CD8-positive, alpha-beta memory T cell (primary cell): ENCODE measurements at places on chromosomes 4 and X. TPM values are rescaled to one million over a fixed set of nuclear protein-coding genes. Genes with fewer than 3 reads are reported as not detected.

PJA1 gene
- total RNA-seq: 18.5 TPM

RAB9A gene
- total RNA-seq: 32.8 TPM

FREM3 gene
- total RNA-seq: not detected

USP27X gene
- total RNA-seq: 1.7 TPM

DNA sequence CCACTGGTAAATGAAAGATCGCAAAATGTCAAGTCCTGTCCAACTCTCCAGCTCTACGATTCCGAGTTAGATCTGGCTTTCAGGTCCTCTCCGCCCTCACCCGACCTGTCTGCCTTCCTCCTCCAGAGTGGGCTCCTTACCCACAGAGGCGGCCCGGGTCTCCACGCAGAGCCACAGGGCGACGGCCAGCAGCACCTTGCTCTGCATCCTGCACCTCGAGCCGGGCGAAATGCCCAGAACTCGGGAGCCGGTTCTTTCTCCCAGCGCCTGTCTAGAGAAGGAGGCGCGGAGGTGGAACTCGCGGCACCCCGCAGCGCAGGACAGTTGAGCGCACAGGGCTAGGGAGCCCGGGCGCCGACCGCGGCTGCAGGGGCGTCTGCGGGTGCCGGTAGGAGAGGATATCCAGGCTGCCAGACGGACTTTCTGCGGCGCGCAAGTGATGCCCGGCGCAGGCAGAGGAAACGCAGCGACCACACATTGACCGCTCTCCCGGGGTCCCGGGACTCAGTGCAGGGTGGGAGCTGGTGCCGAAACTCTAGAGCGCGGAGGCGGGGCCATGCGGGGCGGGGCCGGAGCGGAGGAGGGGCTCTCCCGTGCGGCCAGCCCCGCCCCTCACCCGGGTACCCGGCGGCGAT, at the start of gene KDR:
KDR (minus strand) TSS at position 509 of the 635 bp plus-strand sequence; CDS start at position 207, 302 bp downstream.
- no peak for DNase-seq

DNA sequence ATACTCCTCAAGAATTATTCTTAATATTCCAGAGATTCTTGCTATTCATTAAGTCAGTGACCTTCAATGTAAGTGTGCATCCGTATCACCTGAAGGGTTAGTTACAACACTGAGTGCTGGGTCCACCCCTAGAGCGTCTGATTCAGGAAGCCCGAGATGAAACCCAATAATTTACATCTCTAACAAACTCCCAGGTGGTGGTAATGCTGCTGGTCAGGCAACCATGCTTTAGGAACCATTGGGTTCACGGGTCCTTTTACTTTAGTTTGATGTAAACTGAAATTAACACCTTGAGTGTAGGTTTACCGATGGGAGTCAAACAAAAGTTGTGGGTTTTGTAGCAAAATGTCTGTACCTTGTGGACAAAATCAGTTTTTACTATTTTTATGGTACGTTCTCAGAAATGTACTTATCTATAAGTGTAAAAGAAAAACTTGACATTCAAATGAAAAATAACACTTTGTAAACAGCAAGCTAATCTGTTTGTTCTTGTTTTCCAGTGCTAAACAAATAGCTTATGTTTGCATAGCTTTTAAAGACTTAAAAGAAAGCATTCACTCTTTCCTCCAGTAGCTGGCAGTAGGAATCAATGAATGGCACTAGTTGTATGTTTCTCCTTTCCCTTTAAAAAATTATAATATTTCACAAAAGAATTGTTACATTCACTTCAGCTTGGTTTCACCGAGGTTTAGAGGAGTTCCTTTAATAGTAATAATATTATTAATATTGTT, 32.7 kb downstream of the ACE2 start:
- no peak for DNase-seq

DNA sequence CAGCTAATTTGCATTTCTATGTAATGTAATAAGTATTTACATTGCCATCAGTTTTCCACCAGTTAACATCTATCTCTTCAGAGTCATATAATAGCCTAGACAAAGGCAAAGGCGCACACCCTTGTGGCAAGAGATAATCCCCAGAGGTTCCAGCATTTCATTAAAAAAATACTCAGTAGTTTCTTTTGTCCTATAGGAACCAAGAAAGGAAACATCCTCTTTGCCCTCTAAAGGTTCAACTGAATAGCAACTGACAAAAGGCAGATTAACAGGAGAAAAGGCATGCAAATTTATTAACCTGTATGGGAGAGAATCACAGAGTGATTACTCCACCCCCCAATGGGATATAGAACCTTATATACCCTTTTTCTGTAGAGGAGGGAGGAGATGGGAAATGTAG, 48.4 kb downstream of the MAGEB17 start:
- no peak for DNase-seq

DNA sequence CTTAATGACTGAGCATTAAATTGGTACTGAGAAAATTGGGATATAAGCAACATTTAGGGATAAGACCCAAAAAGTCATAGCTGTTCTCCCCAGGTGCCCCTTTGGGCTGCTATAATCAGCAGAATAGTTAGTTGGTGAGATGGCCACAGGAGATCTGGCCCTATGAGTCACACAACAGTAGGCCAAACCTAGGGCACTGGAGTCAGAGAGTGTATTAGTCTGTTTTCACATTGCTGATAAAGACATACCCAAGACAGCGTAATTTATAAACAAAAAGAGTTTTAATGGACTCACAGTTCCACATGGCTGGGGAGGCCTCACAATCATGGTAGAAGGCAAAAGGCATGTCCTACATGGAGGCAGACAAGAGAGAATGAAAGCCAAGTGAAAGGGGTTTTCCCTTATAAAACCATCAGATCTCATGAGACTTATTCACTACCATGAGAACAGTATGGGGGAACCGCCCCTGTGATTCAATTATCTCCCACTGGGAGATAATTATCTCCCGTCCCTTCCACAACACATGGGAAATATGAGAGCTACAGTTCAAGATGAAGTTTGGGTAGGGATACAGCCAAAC, 338.3 kb upstream of the NR3C2 start:
- DNase-seq: no peak

- no peak for DNase-seq
Measured at GRCh38 chr4:43765514-43765913, 683.1 kb downstream of the KCTD8 start.

GRCh38 chr4:137375111-137375850, 157.0 kb downstream of the PCDH18 start:
- DNase-seq: no peak

- DNase-seq: no peak
Measured at GRCh38 chr4:6380746-6381410, 91.5 kb downstream of the PPP2R2C start.

GRCh38 chr4:71231129-71232055, 107.4 kb upstream of the SLC4A4 start:
- DNase-seq: no peak

DNA sequence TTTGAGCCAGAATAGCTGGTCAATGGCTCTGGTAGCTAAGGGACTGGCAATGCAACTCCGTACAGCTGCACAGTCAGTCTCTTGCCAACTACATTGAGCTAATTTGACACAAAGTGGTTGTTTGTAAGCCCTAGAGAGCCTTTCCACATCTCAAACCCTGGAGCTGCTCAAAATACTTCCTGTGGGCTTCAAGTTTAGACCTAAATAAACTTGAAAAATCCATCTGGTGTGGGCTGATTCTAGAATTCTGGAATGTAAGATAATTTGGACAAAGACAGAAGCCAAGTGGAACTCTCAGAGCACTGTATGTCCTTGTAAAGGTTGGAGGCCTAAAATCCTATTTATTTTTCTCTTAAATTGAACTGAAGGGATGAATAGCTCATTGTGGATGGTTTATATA, 380.8 kb downstream of the SPRY1 start:
- DNase-seq: no peak

DNA sequence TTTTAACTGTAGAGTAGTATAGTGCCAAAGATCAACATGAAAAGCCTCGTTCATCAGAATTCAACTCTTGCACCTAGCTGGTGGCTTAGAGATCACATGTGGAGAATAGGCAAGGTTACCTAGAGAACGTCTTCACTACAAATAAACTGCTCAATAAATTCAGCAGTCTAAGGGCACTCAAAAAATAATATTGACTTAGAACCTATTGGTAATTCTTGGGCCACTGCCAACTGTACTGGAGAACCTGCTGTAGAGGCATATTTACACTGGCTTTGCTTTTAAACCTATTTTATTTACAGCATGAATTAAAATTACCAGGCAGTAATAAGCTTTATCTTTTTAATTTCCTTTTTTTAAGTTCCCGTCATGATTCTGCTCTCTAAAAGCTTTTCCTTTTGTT, 343.7 kb downstream of the PDHA2 start:
- DNase-seq: no peak
